ENCODE measurements at places on chromosomes 11 and 22. TPM values are rescaled to one million over a fixed set of nuclear protein-coding genes. Genes with fewer than 3 reads are reported as not detected.

ADAMTS15 gene
- 26.2 TPM for total RNA-seq

CD3G gene
- not detected for total RNA-seq

ART1 gene
- not detected for total RNA-seq

ALDH3B1 gene
- 1.3 TPM for total RNA-seq

VSIG2 gene
- not detected for total RNA-seq

OR51B5 gene
- total RNA-seq = not detected

FOLR2 gene
- total RNA-seq = not detected

WNT7B gene
- total RNA-seq = not detected

GRM5 gene
- total RNA-seq = under 0.01 TPM

NDUFS8 gene
- total RNA-seq = 121 TPM

SLC7A4 gene
- not detected for total RNA-seq

STT3A gene
- 210 TPM for total RNA-seq

OR52E8 gene
- not detected for total RNA-seq

PHRF1 gene
- 23.8 TPM for total RNA-seq

F2 gene
- not detected for total RNA-seq

ENTHD1 gene
- total RNA-seq = not detected

CCDC179 gene
- not detected for total RNA-seq

MEI1 gene
- 3.7 TPM for total RNA-seq

SMARCB1 gene
- total RNA-seq = 24.4 TPM

FGF4 gene
- total RNA-seq = not detected

BRSK2 gene
- total RNA-seq = 0.38 TPM

TRIM48 gene
- not detected for total RNA-seq
